Osteoblast (primary cell): ENCODE measurements at places on chromosomes 1 and 21. TPM values are rescaled to one million over a fixed set of nuclear protein-coding genes. Genes with fewer than 3 reads are reported as not detected.

Gene OR10J1
- total RNA-seq, result not detected in 2 replicates

Gene SLC44A3
- total RNA-seq, result 2.9 and 7.1 TPM in 2 replicates

Gene RHCE
- 0.72 and 0.88 TPM in 2 replicates for total RNA-seq

Gene MTARC2
- total RNA-seq, result 7.7 and 9.4 TPM in 2 replicates

DNA sequence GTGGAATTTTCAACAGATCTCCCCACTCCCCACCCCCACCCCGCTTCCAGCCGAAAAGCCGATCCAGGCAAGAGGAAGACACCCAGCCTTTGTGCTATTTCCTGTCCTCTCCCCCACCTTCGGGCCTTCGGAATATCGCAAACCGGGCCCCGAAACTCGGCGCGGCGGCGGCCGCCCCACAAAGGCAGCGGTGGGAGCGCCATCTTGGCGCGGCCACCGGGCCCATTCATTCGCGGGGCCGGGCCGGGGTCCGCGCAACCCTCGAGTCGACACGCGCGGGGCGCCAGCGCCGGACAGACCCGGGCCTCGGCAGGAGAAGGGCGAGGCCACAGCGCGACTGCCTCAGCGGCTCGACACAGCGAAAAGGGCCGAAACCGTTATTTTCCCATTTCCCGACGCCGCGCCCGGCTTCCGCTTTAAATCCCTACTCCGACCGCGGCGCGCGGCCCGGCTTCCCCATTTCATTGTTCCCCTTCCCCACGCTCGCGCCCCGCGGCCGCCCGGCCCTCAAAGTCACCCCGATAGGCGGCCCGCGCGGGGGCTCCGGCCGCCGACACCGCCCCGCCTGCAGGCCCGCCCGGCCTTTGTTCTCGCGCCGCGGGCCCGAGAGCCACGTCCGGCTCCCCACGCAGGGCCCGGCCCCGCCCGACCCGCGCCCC lies 911 bp downstream of the GNB1 start:
- H3K27me3 ChIP-seq, result no peaks in the 10 kb centered on the region
- peak overlapping the region; percentile 70 for H3K27ac ChIP-seq
- H3K4me1 ChIP-seq, result peaks cover 25% of the 10 kb centered on the region
- H3K4me3 ChIP-seq, result peak overlapping the region; percentile 88

DNA sequence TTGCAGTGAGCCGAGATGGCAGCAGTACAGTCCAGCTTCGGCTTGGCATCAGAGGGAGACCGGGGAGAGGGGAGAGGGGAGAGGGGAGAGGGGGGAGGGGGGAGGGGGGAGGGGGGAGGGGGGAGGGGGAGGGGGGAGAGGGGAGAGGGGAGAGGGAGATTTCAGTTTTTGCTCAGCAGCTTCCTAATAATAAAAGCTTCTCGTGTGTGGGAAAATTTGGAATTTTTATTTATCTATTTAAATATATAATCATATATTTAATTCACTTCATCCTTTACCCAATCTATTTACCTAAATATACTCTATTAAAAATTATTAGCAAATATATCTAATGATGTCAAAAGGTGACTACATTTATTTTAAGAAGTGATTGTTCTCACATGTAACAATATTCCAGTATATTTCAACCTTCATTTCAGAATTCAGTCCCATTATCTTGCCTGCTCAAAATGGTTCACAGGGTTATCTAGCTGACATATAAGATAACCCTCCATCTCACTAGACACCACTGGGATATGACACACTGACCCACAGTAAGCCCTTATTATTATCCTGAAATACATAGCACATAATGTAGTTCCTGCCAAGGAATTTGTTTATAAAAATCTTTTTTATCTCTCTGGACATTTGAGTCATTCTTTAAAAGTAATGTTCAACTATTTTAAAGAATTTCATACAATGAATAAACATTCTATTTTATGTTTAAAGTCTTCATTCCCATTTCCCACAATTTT lies 105.9 kb downstream of the GPATCH2 start:
- H3K27me3 ChIP-seq, result no peaks in the 10 kb centered on the region
- H3K4me3 ChIP-seq, result no peak overlapping the region
- DNase-seq, result peak; percentile 89
- peaks cover 26% of the 10 kb centered on the region for H3K4me1 ChIP-seq

- H3K27me3 ChIP-seq, result peaks cover 17% of the 10 kb centered on the region
- H3K4me3 ChIP-seq, result no peak overlapping the region
- H3K4me1 ChIP-seq, result no peaks in the 10 kb centered on the region
- H3K36me3 ChIP-seq, result no peaks in the 10 kb centered on the region
Observed at GRCh38 chr1:110298991-110299390, 40.2 kb upstream of the RBM15 start.

- peaks cover 18% of the 10 kb centered on the region for H3K4me1 ChIP-seq
- peak overlapping the region; percentile 42 for H3K27ac ChIP-seq
- no peaks in the 10 kb centered on the region for H3K27me3 ChIP-seq
- peak; percentile 48 for DNase-seq
- H3K36me3 ChIP-seq, result no peaks in the 10 kb centered on the region
Observed at GRCh38 chr1:95012389-95012788, 60.4 kb downstream of the ALG14 start.

DNA sequence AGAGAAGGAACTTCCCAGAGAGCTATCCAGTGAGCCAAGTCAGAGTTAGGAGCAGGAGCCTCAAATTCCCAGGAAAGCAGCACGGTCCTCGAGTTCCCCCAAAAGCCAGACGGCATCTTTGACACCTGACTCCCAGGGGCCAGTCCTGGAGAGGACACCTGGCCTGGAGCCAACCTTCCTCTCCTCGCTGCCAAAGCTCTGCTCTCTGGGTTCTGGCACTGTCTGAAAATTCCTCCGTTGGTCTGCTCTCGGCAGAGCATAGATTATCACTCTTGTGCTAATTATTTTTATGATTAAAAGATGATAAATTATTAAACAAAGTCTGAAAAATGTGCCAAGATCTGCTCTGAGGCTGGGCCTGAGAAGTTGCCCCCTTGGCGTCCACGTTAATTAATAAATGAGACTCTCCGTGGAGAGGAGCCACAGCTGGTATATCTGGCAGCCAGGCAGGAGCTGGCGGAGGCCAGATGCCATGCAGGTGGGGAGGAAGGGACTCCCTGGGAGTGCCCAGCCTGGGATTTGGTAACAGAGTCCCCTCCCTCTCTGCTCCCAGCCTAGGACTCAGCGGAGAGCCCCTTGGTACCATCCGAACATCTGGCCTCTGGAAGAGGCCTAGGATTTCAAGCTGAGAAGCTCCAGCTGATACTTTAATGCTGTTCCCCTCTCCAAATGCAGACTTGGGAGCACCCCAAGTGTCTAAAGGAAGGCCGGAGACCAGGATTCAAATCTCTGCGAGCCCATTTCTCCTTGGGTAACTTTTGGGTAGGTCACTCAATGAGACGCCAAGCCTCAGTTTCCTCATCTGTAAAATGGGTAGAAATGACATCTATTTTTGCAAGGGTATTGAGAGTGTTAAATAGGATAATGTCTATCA lies 163.7 kb upstream of the POU3F1 start:
- no peaks in the 10 kb centered on the region for H3K36me3 ChIP-seq
- H3K27me3 ChIP-seq, result no peaks in the 10 kb centered on the region
- no peak for DNase-seq
- no peak overlapping the region for H3K27ac ChIP-seq
- no peaks in the 10 kb centered on the region for H3K4me1 ChIP-seq

- no peak overlapping the region for H3K4me3 ChIP-seq
- no peaks in the 10 kb centered on the region for H3K27me3 ChIP-seq
- DNase-seq, result no peak
Observed at GRCh38 chr1:187244623-187245022, 415.9 kb downstream of the PLA2G4A start.

- H3K27me3 ChIP-seq, result peaks cover 3% of the 10 kb centered on the region
- H3K4me1 ChIP-seq, result no peaks in the 10 kb centered on the region
- no peaks in the 10 kb centered on the region for H3K36me3 ChIP-seq
- H3K4me3 ChIP-seq, result no peak overlapping the region
Observed at GRCh38 chr1:230295367-230295766, 130.8 kb downstream of the PGBD5 start.

DNA sequence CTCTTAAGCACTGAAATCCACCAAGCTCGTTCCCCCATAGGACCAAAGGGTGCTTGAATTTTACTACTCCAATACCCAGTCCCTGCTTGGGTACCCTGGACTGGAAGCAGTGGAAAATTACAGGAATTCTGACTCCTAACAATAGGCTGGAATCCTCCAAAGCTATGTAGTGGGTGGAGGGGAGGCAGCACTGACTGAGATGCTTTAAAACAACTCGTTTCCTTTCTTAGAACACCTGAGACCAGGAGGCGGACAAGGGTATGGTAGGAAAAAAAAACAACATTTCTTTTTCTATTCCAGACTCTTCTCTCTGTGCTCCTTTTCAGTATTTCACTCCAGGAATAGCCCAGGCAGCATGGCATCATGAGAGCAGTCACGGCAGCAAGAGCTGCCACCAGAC lies 2.3 kb downstream of the PEF1 start:
- H3K4me1 ChIP-seq, result peaks cover 42% of the 10 kb centered on the region
- no peak overlapping the region for H3K27ac ChIP-seq
- no peaks in the 10 kb centered on the region for H3K27me3 ChIP-seq
- H3K36me3 ChIP-seq, result no peaks in the 10 kb centered on the region
- H3K4me3 ChIP-seq, result no peak overlapping the region

DNA sequence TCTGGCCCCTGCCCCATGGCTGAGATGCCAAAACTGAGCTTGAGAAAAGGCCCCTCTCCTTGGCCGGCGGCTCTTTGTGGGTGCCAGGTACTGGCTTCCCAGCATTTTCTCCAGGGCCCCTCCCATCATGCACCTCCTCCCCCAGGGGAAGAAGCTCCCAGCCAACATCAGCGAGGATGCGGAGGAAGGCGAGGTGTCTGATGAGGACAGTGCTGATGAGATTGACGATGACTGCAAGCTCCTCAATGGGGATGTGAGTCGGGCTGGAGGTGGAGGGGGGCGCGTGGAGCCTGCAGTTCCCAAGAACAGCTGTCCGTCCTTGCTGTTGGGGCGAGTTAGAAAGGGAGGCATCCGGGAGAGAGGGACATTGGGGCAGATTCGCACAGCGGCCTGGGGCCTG lies 13.5 kb downstream of the PLCH2 start:
- DNase-seq, result no peak
- H3K4me3 ChIP-seq, result no peak overlapping the region
- H3K36me3 ChIP-seq, result no peaks in the 10 kb centered on the region
- no peak overlapping the region for H3K27ac ChIP-seq
- peaks cover 13% of the 10 kb centered on the region for H3K27me3 ChIP-seq
- H3K4me1 ChIP-seq, result peaks cover 11% of the 10 kb centered on the region

GRCh38 chr1:69991644-69992043 lies 213.7 kb downstream of the LRRC40 start:
- H3K27me3 ChIP-seq, result no peaks in the 10 kb centered on the region
- no peaks in the 10 kb centered on the region for H3K36me3 ChIP-seq
- H3K4me3 ChIP-seq, result no peak overlapping the region
- peaks cover 3% of the 10 kb centered on the region for H3K4me1 ChIP-seq
- DNase-seq, result no peak
- no peak overlapping the region for H3K27ac ChIP-seq

DNA sequence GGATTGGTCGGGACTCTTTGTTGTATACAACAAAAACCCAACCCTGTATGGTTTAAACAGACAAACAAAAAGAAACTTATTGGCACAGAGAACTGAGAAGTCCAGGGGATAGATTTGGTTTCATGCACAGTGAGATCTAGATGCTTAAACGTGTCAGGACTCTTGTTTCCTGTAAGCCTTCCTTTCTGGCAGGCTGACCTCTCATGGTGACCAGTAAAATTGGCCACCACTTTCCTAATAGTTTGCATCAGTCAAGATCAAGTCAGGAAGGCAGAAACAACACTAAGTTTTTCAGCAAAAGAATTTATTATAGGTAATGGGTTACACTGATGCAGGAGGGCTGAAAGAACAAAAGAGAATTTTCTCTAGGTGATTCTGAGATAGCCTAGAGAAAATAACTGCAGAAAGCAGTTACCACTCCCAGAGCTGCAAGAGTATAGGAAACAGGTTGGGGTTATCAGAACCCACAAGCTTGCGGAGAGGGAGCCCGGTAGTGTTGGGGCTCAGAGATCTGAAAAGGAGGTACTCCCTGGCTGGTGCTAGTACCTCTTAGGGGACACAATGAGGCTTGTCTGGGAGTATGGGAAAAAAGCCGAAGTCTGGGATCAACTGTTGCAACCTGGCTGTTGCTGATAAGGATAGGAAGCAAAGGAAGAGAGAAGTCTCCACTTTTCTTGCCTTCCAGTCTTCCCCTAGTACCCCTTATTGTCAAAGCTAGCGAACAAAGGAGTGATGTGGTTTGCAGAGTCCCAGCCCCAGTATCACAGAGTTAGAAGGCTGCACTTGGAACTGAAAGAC lies 21.4 kb downstream of the CITED4 start:
- no peaks in the 10 kb centered on the region for H3K4me1 ChIP-seq
- H3K4me3 ChIP-seq, result no peak overlapping the region
- no peak overlapping the region for H3K27ac ChIP-seq
- DNase-seq, result no peak
- peaks cover 12% of the 10 kb centered on the region for H3K27me3 ChIP-seq

DNA sequence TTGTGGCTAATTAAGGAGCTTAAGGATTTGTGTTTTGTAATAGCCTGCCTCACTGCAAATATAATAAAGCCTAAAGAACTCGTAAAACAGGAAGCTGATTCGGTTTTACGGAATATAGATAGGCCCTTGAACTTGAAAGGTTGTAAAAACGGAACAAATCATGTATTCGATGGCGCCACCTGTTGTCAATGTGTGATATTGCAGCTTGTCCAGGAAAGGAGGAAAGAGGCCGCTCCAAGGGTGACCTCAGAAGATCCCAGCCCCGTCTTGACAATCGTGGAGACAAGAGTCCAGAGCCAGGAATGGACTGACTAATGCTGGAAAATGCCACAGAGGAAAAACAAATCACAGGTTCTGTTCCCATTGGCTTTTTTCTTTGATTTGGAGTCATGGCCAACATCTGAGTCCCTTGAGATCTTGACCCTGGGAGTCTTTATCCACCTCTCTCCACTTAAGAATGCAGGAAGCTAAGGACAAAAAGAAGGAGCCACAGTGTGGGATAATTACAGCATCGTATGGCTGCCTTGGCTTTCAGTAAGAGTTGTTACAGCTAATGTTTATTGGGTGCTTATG lies 7.0 kb upstream of the IGSF21 start:
- peaks cover 5% of the 10 kb centered on the region for H3K27me3 ChIP-seq
- DNase-seq, result peak; percentile 90
- no peak overlapping the region for H3K4me3 ChIP-seq
- no peak overlapping the region for H3K27ac ChIP-seq
- H3K36me3 ChIP-seq, result no peaks in the 10 kb centered on the region

- peaks cover 26% of the 10 kb centered on the region for H3K4me1 ChIP-seq
- H3K27ac ChIP-seq, result no peak overlapping the region
- H3K4me3 ChIP-seq, result no peak overlapping the region
- no peaks in the 10 kb centered on the region for H3K36me3 ChIP-seq
- DNase-seq, result no peak
Observed at GRCh38 chr1:84255582-84255981, 45.9 kb upstream of the SAMD13 start.

- H3K4me1 ChIP-seq, result peaks cover 6% of the 10 kb centered on the region
- no peaks in the 10 kb centered on the region for H3K36me3 ChIP-seq
- peak; percentile 98 for DNase-seq
- peak within 1 kb of the TSS; percentile 83 for H3K4me3 ChIP-seq
Observed at GRCh38 chr1:58546520-58547308, at the start of gene OMA1. OMA1 (minus strand) TSS chr1:58546726; CDS start chr1:58539294, 7,432 bp downstream.

GRCh38 chr1:149843431-149844041 lies 55.8 kb upstream of the BOLA1 start:
- H3K36me3 ChIP-seq, result no peaks in the 10 kb centered on the region
- H3K27ac ChIP-seq, result peak overlapping the region; percentile 38
- H3K27me3 ChIP-seq, result no peaks in the 10 kb centered on the region
- peak overlapping the region; percentile 72 for H3K4me3 ChIP-seq
- DNase-seq, result peak; percentile 11
- H3K4me1 ChIP-seq, result peaks cover 17% of the 10 kb centered on the region
